NCI-H524 treated with DMSO at 0.1 percent for 48 hours (cell line): ENCODE measurements at places on chromosomes 4 and X.

DNA sequence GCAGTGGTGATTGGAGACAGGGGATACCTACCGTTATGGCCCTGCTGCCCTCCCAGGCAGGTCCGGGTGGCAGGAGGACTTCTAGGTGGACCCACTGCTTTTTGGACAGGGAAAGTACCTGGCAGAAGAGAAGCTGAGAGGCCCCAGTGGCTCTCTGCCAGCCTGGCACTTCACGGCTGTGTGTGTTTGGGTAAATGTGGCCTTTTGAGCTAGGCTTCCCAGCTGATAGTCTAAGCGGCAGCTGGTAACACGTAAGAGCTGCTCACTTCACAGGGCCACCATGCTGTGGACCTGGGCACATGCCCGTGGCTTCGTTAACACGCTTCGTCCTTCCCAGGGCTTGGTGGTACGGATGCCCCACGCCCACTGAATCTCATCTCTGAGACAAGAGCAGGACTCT is 92.0 kb upstream of the CLCN4 start:
- DNase-seq: no peak

- DNase-seq: no peak
These were observed 156.9 kb downstream of the NLGN4X start for GRCh38 chrX:6071731-6072130.

GRCh38 chr4:121785479-121785878 is 15.6 kb upstream of the EXOSC9 start:
- no peak for DNase-seq

DNA sequence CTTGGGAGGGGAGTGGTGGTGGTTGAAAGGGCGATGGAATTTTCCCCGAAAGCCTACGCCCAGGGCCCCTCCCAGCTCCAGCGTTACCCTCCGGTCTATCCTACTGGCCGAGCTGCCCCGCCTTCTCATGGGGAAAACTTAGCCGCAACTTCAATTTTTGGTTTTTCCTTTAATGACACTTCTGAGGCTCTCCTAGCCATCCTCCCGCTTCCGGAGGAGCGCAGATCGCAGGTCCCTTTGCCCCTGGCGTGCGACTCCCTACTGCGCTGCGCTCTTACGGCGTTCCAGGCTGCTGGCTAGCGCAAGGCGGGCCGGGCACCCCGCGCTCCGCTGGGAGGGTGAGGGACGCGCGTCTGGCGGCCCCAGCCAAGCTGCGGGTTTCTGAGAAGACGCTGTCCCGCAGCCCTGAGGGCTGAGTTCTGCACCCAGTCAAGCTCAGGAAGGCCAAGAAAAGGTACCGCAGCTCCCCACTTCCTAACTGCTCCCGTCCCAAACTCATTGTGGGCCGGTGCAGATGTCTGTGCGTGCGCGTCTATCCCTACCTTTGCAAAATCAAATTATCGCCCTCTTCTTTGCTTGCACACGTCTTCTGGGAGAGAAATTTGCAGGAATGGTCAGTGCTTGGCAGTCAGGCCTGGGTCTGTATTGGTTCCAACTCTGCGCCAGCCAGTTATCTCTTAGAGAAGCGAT is 533 bp downstream of the IL15 start:
- DNase-seq: no peak

GRCh38 chr4:140642674-140643437 is 74.1 kb upstream of the UCP1 start:
- DNase-seq: no peak

GRCh38 chr4:155675709-155676429 is 9.2 kb downstream of the GUCY1A1 start:
- DNase-seq: no peak

- DNase-seq: no peak
These were observed 111.0 kb downstream of the PGRMC2 start for GRCh38 chr4:128176643-128177042.

DNA sequence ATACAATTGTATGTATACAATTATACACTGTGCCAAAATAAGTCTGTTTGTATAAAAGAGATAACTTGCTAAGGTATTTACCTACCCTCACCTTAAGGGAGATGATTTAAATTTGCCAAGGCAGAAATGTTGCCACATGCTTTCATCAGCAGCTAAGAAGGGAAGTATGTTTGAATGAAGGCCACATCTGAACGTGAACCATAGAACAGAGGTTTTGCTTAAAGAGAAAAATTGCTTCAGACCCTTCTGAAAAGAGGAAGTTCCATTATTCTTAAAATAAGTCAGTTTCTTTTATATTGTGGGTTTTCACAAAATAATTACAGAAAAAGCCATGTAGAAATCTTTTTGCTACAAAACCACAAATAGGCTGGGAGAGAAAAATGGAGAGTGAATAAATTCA is 621.5 kb upstream of the HTR2C start:
- DNase-seq: no peak

DNA sequence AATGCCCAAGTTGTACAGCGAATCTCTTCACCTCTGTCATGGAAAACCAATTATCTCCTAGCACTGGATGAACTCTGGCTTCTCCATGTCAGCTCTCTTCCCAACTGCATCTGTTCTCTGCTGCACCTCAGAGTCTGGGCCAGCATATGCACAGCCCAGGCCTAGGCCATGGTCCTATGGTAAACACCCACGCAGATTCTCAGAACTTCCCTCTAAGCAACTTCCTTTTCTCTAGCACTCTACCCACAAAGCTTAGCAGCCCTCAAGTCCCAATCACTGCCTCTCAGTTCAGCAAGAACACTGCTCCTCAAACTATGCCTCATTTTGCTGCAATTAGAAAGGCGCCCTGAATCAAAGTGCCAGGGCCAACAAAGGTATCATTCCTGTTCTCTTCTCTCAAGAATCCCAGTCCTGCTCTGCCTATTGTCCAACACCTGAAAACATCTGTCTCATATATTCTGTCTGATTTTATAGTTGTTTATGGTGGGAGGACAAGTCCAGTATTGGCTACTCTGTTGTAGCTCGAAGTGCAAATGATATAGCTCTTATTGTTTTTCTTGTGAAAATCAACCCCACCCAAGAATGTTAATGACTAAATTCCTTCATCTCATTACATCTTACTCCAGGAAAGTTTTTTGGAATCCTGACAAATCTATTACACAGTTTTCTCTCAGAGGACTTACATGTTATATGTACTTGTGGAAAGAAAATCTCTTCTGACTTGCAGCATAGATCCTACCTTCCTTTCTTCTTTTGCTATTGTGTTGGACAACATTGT is 85.4 kb downstream of the DCHS2 start:
- DNase-seq: no peak

DNA sequence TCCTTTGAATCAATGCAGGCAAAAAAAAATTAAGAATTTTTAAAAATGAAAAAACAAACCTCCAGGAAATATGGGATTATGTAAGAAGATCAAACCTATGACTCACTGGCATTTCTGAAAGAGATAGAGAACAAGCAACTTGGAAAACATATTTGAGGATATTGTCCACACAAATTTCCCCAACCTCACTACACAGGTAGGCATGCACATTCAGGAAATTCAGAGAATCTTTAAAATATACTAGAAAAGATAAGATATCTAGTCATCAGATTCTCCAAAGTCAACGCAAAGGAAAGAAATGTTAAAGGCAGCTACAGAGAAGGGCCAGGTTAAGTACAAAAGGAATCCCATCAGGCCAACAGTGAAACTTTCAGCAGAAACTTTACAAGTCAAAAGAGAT is 85.6 kb downstream of the ANTXR2 start:
- DNase-seq: no peak

DNA sequence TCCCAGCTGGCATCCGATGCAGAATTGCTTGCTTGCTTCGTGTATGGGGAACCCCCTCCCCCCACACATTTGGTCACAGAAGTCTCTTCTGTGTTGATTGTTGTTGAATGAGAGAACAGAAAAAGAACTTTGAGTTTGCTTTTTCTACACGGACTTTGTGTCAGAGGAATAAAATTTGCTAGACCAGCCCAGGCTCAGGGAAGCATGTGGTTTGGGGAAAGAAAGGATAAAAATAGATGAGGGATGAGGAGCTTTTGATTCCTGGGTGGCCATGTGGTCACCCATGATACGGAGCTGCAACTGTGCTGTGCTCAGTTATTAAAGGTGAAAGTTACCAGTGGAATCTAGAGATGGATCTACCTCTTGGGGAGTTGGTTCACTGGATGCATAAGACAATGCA is 34.2 kb upstream of the ESX1 start:
- no peak for DNase-seq

GRCh38 chr4:169439244-169439643 is 168.5 kb upstream of the SH3RF1 start:
- no peak for DNase-seq

- no peak for DNase-seq
These were observed 70.9 kb upstream of the ENPP6 start for GRCh38 chr4:184288451-184289178.
